ENCODE measurements at places on chromosomes 3 and 15. TPM values are rescaled to one million over a fixed set of nuclear protein-coding genes. Genes with fewer than 3 reads are reported as not detected.

The PPARG gene
- total RNA-seq, result 0.16 TPM

The HYPK gene
- 17.2 TPM for total RNA-seq

The ETV5 gene
- 10.6 TPM for total RNA-seq

The GOLGA6L4 gene
- 1.3 TPM for total RNA-seq

The TMIE gene
- total RNA-seq, result not detected

DNA sequence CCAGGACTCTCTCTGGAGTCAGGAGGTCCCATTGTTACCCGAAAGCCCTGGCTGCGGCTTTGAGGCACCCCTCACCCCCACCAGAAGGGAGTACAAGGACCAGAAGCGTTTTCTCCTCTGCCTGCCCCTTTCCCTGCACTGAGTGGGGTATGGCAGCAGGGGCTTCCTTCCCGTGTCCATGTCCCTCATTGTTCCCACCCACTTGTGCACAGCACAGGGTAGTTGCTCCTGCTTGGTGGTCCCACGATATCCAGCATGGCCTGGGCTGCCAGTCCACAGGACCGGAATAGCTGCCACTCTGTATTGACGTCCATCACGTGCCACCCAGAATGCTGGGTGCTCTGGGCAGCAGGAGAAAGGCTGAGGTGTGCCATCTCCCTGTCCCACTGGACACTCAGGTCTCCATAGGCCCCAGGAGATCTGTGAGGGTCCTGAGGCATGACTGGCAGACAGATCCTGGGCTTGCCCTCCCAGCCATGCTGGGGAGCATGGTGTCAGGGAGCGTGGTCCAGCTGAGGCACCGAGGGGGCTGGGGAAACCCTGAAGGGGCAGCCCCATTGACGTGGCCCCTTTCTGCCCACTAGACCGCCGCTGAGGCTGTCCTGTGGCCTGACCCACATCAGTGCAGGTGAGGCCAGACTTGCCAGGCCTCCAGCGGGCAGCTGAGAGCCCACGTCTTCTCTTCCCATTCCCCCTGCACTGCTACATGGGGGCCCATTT, 45.3 kb upstream of the SEC22A start:
- H3K27me3 ChIP-seq, result no peaks in the 10 kb centered on the region
- H3K4me1 ChIP-seq, result peaks cover 9% of the 10 kb centered on the region
- H3K27ac ChIP-seq, result no peak overlapping the region

- no peak overlapping the region for H3K4me3 ChIP-seq
- H3K27ac ChIP-seq, result no peak overlapping the region
- DNase-seq, result no peak
- H3K36me3 ChIP-seq, result no peaks in the 10 kb centered on the region
- no peaks in the 10 kb centered on the region for H3K27me3 ChIP-seq
- H3K4me1 ChIP-seq, result no peaks in the 10 kb centered on the region
Observed at GRCh38 chr15:46129145-46129544, 494.3 kb downstream of the SQOR start.

DNA sequence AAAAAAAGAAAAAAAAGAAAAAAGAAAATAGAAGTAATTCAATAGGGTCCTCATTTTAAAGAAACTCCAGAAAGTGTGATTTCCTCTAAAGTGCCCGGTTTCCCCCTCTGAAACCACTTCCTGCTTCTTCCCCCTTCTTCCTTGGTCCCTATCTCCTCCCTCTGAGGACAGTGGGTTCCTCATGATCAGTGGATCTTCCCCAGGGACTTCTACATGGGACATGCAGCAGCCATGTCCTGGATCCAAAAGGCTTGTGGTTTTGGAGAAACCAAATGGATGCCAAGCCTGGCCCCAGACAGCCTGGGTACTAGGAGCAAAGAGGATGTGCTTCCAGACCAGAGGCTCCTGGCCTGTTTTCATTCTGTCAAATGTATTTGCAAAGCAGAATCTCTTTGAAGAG, 26.6 kb upstream of the SMAD6 start:
- H3K4me3 ChIP-seq, result no peak overlapping the region
- H3K36me3 ChIP-seq, result no peaks in the 10 kb centered on the region
- no peak for DNase-seq
- no peaks in the 10 kb centered on the region for H3K4me1 ChIP-seq

DNA sequence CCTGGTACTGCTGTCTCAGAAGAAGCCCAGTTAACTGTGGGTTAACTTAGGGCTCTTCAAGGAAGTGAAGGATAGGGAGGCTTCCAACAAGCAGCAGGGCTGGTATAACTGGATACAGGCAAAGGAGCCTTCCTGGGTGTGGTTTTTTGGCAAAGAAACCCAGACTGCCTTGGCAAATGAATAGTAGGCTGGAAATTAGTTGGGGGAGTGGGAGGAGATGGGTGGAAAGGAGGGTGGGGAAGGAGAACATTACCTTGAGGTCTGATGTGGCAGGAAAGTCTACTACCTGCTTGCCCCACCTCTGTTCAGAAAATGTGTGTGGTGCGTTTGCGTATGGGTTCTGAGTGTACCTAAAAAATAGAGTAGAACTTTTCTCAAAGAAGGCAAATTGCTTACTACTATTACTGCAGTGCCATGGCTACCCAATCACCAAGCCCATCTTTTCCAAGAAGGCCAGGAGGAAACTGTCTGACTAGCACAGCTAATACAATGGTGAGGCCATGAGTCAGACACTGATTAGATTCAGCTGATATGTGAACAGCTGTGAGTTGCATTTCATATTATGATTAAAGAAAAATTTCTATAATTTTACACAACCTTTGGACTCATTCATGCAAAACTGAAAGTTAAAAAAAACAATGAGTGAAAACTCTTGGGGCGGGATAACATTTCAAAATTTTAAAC, 55.2 kb downstream of the SPTSSB start:
- no peak overlapping the region for H3K4me3 ChIP-seq
- H3K4me1 ChIP-seq, result peaks cover 12% of the 10 kb centered on the region
- DNase-seq, result no peak
- H3K27ac ChIP-seq, result no peak overlapping the region
- no peaks in the 10 kb centered on the region for H3K27me3 ChIP-seq
- H3K36me3 ChIP-seq, result no peaks in the 10 kb centered on the region

- H3K27me3 ChIP-seq, result no peaks in the 10 kb centered on the region
- no peaks in the 10 kb centered on the region for H3K4me1 ChIP-seq
- H3K36me3 ChIP-seq, result no peaks in the 10 kb centered on the region
Observed at GRCh38 chr15:98514034-98514622, 134.2 kb upstream of the IGF1R start.

GRCh38 chr15:32856753-32857152, 138.9 kb downstream of the GREM1 start:
- H3K4me1 ChIP-seq, result peaks cover 3% of the 10 kb centered on the region
- H3K4me3 ChIP-seq, result no peak overlapping the region
- H3K27ac ChIP-seq, result no peak overlapping the region
- H3K36me3 ChIP-seq, result no peaks in the 10 kb centered on the region
- H3K27me3 ChIP-seq, result no peaks in the 10 kb centered on the region

GRCh38 chr15:77057072-77057471, 13.8 kb downstream of the TSPAN3 start:
- no peak overlapping the region for H3K4me3 ChIP-seq
- peaks cover 10% of the 10 kb centered on the region for H3K4me1 ChIP-seq
- no peak overlapping the region for H3K27ac ChIP-seq
- no peak for DNase-seq
- H3K36me3 ChIP-seq, result peaks cover 3% of the 10 kb centered on the region
- no peaks in the 10 kb centered on the region for H3K27me3 ChIP-seq

DNA sequence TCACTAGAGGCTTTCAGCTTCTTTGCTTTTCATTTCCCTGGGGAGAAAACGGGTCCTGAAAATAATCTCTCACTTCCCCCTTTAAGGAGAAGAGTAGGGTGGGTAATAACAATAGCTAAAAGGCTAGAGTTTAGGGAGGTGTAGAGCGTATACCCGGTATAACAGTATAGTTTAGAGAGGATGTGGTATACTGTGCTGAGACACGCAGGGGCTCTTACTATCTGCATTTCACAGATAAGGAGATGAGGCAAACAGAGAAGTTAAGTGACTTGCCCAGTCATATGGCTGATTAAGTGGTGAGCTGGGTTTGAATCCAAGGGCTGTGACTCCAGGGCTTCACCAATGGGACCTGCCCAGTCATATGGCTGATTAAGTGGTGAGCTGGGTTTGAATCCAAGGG, 15.0 kb upstream of the KCNMB3 start:
- H3K4me1 ChIP-seq, result peaks cover 8% of the 10 kb centered on the region
- no peaks in the 10 kb centered on the region for H3K27me3 ChIP-seq
- H3K4me3 ChIP-seq, result no peak overlapping the region

Measured in GM12878 (cell line).